Activated naive CD8-positive, alpha-beta T cell treated with anti-CD3 and anti-CD28 coated beads, Interleukin-2, amount 50 U/mL, for 24 hours (primary cell): ENCODE measurements at places on chromosomes 1 and 21.

DNA sequence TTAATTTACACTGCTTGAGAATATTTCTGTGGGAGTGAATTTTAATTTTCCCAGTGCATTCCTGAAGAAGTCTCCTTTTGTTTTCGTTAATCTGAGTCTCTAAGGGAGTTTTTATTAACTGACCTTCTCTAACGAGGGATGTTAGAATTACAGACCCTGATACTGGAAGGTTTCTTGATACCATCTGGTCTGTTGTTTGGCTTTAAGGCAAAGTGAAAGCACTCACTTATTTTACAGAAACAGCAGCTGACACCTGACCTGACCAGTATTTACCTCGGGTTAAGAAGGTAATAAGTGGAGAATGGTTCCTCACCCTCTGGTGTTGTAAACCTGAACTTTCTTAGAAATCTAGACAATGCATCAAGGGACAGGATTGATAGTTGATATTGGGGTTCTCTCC, 12.4 kb downstream of the CDC14A start:
- no peak for DNase-seq

DNA sequence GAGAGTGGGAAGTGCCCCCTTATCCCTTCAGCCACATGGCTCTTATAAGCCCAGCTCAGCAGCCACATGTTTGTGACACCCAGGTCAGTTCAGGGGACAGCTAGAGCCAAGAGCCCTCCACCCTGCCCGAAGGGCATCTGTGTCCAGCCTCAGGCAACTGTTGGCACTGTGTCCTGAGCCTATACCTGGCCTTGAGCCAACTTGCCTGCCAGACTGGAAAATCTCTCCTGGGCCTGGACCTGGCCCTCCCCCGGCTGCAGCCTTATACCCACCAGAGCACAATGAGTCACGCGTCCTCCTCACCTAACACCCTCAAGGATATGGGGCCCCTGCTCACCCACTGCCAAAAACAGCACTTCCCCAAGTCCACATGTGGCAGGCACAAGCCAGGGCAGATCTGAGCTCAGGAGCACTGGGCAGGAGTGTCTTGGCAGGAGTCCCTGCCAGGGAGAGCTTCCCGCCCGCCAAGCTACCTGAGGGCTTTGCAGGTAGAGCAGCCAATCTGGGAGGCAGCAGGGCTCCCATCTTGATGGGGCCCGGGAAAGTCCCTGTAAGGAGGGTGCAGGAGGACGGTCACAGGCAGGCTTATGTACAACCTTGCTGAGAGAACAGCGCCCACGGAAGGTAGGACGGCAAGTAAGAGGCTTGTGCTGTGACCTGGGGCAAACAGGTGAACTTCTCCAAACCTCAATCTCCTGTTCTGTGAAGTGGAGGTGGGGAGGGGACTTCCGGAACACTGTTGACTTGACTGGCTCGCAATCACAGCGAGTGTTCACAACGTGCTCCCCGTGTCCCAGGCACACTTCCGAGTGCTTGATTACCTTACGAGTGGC, 19.8 kb upstream of the HSPG2 start:
- peak; percentile 49 for DNase-seq

GRCh38 chr1:18463063-18463462, 17.7 kb upstream of the KLHDC7A start:
- no peak for DNase-seq

GRCh38 chr1:44327679-44328491, 27.2 kb downstream of the ERI3 start:
- DNase-seq, result no peak

GRCh38 chr1:222290866-222291265, 257.0 kb downstream of the HHIPL2 start:
- no peak for DNase-seq

DNA sequence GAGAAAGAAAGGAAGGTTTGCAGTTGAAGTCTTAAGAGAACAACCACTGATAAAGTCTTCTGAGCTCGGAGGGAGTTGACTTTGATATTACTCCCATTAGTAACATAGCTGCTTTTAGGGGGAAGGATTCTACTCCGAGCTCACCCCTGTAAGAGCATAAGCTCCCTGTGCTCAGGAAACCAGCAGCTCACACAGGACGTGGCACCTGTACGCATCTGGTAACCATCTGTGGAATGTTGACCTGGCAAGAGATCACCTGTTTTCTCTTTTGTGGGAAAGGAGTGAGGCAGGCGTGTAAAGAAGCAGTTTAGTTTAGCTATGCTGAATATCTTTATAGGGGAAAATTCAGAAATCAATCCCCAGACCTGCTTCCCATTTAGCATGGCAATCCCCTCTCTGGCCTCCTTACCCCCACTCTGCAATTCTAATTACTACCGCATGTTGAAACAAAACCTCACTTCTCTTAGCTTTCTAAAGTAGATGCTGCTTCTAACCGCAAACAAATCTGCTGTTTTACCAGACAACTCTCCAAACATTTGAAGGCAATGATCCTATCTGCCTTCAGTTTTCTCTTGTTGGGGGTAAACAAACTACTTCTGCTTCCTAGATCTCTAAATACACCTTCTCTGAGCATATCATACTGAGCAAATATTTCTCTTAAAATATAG, 121.8 kb upstream of the KCNK1 start:
- DNase-seq, result no peak

- DNase-seq, result no peak
These were observed 147.4 kb upstream of the KRTAP19-8 start for GRCh38 chr21:31185663-31186062.

DNA sequence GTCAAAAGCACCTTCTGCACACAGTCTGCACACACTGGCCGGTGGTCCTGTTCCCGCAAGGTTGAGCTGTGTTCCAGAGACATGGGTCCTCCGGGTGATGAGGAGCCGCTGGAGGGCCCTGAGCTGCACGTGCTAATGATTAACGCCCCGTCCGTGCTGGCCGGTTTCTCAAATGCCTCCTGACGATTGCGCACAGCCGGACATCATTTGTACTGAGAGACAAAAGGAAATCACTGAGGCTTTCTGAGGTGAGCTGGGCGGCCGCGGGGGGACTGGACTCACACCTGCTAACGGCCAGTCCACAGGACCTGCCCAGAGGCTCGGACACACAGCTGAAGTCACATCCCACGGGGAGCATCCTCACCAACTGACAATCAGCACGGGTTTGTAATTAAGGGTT, 29.2 kb downstream of the POFUT2 start:
- DNase-seq, result no peak

GRCh38 chr1:30368651-30369240, 354.6 kb downstream of the MATN1 start:
- DNase-seq, result no peak

GRCh38 chr1:162193221-162193620, 123.7 kb downstream of the NOS1AP start:
- DNase-seq, result no peak
